ENCODE measurements at places on chromosomes 5 and 9.

DNA sequence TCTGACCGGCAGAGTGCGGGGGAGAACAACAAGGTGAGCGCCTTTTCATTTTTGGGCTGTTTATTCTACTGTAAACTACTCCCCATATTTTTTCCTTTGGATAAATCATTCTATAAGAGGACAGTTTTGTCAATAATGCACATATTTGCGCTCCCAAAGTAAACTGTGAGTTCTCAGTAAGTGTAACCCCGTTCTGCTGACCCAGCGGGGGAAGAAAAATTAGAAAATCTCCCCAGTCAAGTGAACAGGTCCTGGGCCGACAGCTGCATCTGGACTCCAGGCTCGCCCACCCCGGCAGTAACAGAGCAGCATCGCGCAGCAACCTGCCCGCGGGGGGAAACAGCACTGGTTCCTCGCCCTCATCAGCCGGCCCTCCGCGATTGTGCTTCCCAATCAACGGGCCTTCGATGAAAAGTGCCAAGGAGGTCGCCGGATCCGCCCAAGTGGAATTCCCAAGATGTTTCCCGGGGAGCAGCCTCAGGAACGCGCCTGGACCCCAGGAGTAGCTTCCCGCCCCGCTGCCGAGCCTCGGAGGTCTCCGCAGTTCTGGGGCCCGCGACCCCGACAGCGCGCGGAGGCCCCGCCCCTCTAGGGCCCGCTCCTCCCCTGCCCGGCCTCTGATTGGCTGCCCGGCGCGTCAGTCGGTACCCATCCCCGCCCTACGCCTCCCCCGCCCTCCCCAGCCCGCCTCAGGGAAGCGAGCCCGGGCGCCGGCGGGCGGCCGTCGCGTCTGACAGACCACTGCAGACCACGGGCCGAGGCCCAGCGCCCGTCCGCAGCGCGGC is at the start of gene OTULINL:
Gene OTULINL, plus strand, starts transcription at position 687 of the 785 bp plus-strand sequence. CDS start 103 bp downstream, outside the sequence.
- peak; percentile 86 for DNase-seq

GRCh38 chr9:128898845-128899565 is 17.1 kb downstream of the LRRC8A start:
- no peak for DNase-seq

DNA sequence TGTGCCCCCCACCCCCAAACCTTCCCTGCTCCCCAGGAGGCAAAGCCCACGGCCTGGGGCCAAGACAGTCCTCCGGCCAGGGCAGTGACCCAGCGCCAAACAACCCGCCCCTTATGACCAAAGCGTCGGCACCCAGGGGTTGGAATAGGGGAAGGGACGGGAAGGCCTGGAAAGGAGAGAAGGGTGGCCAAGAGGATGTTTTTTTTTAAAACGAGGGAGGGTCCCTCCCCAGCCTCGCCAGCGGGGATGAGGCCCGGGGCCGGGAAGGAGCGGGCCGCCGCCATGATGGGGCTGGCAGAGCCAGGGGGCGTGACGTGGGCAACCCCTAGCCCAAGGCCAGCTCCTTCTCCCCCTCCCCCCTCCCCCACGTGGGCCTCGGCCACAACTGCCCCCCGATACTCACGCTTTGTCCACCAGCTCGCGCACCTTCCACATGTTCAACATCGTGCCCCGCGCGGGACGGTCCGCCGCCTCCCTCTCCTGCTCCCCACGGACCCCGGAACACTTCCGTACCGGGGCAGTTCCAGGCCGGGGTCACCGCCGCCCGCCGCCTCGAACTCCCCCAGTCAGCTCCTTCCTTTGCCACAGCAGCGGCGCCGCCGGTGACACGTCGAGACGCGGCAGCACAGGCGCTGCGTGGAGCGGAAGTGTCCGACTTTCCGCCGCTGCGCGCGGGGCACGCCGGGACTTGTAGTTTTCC is at the start of gene CLINT1:
Gene CLINT1, minus strand, starts transcription at position 619 of the 700 bp plus-strand sequence. Its CDS starts 175 bp downstream, at position 444.
- DNase-seq, result peak; percentile 95

GRCh38 chr5:159682623-159683022 is 233.7 kb upstream of the ADRA1B start:
- DNase-seq, result no peak

GRCh38 chr9:33175649-33176325 is 8.7 kb upstream of the B4GALT1 start:
- DNase-seq, result peak; percentile 38

GRCh38 chr5:171306781-171307591 is 2.1 kb upstream of the TLX3 start:
- DNase-seq, result peak; percentile 43

GRCh38 chr5:115815006-115815692 is 1.3 kb downstream of the CDO1 start:
- DNase-seq, result no peak

DNA sequence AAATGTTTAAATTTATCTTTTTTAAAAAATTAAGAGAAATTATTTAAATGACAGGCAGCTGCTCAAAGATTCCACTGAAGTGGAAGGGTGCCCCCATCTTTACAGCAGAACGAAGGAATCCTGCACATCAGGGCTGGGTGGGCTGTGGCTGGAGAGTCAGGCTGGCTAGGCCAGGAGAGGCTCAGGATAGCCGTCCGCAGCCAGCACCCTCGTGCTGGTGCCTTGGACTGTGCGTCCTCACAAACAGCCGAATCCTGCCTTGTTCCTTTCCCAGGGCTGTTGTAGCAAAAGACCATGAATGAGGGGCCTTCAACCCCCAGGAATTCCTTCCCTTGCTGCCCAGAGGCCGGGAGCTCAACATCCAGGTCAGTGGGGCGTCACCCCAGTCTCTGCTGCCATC is 64.6 kb upstream of the FCN1 start:
- no peak for DNase-seq
